Activated naive CD4-positive, alpha-beta T cell treated with anti-CD3 and anti-CD28 coated beads, Interleukin-2, amount 10 ng/mL, durations not matched to agents 7 days and 5 days (primary cell): ENCODE measurements at places on chromosomes 11 and 22.

DNA sequence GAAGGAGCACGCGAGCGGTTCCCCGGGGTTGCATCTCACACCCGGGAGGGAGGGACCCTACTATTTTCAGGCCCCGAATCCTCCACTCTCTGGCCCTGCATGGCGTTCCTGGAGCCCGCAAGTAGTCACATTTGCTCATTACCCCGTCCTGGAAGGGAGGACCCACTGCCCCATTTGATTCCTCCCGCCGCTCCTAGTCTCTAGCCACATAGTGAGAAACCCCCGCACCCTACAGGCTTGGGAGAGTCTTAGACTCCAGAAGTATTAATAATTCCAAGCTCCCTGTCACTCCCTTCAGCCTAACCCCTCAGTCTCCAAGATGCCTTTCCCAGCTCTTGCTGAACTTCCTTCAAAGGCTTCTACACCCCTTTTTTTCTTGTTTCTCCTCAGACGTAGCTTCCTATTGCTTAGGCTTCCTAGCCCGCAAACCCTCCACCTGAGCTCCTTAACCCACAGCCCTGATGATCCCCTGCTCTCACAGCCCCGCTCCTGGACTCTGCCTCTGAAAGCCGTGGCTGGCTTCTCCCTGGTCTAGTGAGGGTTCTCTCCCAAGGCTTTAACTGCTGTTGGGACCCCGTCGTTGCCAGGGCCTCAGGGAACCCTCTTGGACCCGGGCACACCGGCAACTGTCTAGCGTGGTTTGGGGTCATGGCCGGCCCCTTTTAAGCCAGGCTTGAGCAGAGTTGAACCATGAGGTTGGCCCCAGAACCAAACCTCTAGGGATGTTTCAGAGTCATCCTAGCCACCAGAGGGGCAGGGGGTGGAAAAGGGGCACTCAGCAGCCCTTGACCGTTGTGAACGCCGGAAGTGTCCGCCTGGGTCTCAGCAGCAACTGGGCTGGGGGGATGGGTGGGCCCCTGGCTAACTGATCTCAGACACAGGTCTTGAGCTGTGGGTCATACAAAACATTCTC, 862 bp downstream of the GGA1 start:
- peaks cover 10% of the 10 kb centered on the region for H3K36me3 ChIP-seq
- H3K27me3 ChIP-seq = peaks cover 7% of the 10 kb centered on the region
- DNase-seq = no peak
- peak overlapping the region; percentile 97 for H3K4me3 ChIP-seq

- peak; percentile 92 for DNase-seq
- peaks cover 18% of the 10 kb centered on the region for H3K4me1 ChIP-seq
- no peaks in the 10 kb centered on the region for H3K36me3 ChIP-seq
- peak within 1 kb of the TSS; percentile 28 for H3K4me3 ChIP-seq
- no peak within 1 kb of the TSS for H3K27ac ChIP-seq
Observed at GRCh38 chr11:1572197-1573076, at the start of gene DUSP8. TSS of gene DUSP8 (minus strand) at chr11:1572271. CDS start at chr11:1565826, 6,445 bp downstream.

DNA sequence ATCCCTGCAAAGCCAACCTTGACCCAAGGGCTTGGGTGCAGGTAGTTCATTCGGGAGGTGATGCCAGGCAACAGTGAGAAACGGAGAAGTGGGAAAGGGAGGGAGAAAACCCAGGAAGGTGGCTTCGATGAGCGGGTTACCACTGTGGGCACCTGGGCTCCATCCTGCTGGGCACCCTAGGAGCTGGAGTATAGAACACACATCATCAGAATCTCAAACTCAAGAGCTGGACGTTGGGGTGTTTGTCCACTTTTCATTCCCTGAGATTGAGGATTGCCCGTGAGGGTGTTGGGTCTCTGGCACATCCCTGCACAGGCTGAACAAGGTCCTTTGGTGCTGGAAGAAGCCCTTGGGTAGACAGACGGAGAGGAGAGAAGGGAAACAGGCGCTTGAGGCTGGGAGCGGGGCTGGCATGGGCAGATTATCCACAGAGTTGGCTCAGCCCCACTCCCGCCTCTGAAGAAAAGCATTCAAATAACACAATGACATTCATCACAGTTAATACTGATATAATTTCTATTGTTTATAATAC, 70.4 kb downstream of the LRRC32 start:
- H3K4me1 ChIP-seq = peaks cover 26% of the 10 kb centered on the region
- H3K27me3 ChIP-seq = peaks cover 61% of the 10 kb centered on the region
- no peak overlapping the region for H3K27ac ChIP-seq
- H3K36me3 ChIP-seq = no peaks in the 10 kb centered on the region

- no peak overlapping the region for H3K27ac ChIP-seq
- H3K27me3 ChIP-seq = peaks cover 37% of the 10 kb centered on the region
- peaks cover 46% of the 10 kb centered on the region for H3K4me1 ChIP-seq
- no peak overlapping the region for H3K4me3 ChIP-seq
- DNase-seq = no peak
- H3K36me3 ChIP-seq = peaks cover 26% of the 10 kb centered on the region
Observed at GRCh38 chr11:271319-271715, 6.9 kb upstream of the NLRP6 start.

DNA sequence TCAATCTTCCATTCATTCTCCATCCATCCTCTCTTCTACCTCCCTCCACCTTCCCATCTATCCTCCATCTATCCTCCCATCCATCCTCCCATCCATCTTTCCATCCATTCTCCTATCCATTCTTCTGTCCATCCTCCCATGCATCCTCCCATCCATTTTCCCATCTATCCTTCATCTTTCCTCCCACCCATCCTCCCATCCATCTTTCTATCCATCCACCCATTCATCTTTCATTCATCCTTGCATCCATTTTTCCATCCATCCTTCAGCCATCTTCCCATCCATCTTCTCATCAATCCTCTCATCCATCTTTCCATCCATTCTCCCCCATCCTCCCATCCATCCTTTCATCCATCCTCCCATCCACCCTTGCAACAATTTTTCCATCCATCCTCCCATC, 27.5 kb downstream of the IGLL1 start:
- no peak overlapping the region for H3K4me3 ChIP-seq
- no peak for DNase-seq
- peaks cover 6% of the 10 kb centered on the region for H3K27me3 ChIP-seq
- H3K4me1 ChIP-seq = no peaks in the 10 kb centered on the region
- no peaks in the 10 kb centered on the region for H3K36me3 ChIP-seq

DNA sequence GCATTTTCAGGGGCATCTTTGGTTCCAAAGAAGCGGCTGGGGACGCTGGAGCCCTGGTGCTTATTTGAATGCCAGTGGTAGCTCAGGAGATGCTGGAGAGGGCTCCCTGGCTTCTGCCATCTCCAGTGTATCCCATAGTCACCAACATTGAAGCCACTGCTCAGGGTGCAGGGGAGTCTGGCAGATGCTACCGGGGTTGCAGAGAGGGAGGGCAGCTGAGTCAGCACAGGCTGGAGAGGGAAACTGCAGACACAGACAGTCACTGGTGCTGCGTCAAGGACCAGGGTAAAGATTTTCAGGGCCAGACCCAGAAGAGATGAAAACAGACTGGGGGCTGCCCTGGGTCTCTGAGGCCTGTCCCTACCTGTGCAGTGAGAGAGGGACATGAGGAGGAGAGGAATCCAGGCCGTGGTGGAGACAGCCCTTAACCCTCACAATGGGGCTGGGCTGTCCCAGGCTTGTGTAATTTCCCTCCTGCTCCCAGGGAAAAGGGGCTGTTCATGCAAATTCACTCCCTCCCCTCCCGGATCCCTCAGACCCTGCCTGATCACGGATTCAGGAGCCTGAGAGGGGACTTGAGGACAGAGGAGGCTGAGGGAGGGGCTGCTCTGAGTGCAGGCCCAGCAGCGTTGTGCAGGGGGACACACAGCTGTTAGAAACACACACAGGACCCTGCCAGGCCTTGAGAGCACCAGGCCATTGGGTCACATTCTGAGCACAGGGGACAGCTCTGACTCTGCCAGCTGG, 126.9 kb upstream of the GRK3 start:
- no peak for DNase-seq
- H3K27ac ChIP-seq = no peak overlapping the region
- H3K4me3 ChIP-seq = no peak overlapping the region
- no peaks in the 10 kb centered on the region for H3K36me3 ChIP-seq
- H3K4me1 ChIP-seq = peaks cover 4% of the 10 kb centered on the region

- H3K27me3 ChIP-seq = no peaks in the 10 kb centered on the region
- H3K36me3 ChIP-seq = peaks cover 16% of the 10 kb centered on the region
- no peak overlapping the region for H3K4me3 ChIP-seq
- peak overlapping the region; percentile 50 for H3K27ac ChIP-seq
- no peaks in the 10 kb centered on the region for H3K4me1 ChIP-seq
Observed at GRCh38 chr11:20493340-20493739, 105.8 kb downstream of the PRMT3 start.

DNA sequence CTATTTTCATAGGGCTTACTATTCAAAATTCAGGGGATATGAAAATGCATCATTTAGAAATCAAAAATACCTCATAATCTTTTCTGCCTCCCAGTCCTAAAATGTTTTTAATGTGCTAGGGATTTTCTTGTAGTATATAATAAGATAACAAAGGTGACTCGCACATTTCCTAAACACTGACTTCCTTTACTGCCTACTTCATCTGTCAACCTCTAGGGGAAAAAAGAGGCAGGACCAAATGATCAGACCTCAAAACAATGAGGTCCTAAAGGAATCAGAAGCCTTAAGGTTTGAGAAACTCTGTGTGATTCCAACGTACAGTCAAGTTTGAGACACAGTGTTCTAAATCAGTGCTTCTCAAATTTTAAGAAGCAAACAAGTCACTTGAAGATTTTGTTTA, 56.1 kb upstream of the POU2AF2 start:
- no peaks in the 10 kb centered on the region for H3K36me3 ChIP-seq
- no peak overlapping the region for H3K27ac ChIP-seq

GRCh38 chr11:30206249-30206996, 24.4 kb upstream of the FSHB start:
- H3K27me3 ChIP-seq = no peaks in the 10 kb centered on the region
- no peak for DNase-seq
- no peaks in the 10 kb centered on the region for H3K4me1 ChIP-seq
- H3K36me3 ChIP-seq = no peaks in the 10 kb centered on the region

GRCh38 chr11:80086496-80087055, 645.7 kb upstream of the TENM4 start:
- H3K4me1 ChIP-seq = no peaks in the 10 kb centered on the region
- H3K27ac ChIP-seq = no peak overlapping the region
- no peak overlapping the region for H3K4me3 ChIP-seq
- DNase-seq = no peak

- H3K4me1 ChIP-seq = no peaks in the 10 kb centered on the region
- peak; percentile 27 for DNase-seq
- peaks cover 7% of the 10 kb centered on the region for H3K36me3 ChIP-seq
- H3K27me3 ChIP-seq = no peaks in the 10 kb centered on the region
- no peak overlapping the region for H3K27ac ChIP-seq
- H3K4me3 ChIP-seq = no peak overlapping the region
Observed at GRCh38 chr11:1293619-1294015, 15.8 kb downstream of the TOLLIP start.
